GM13976 (cell line): ENCODE measurements at places on chromosomes 5 and 9.

DNA sequence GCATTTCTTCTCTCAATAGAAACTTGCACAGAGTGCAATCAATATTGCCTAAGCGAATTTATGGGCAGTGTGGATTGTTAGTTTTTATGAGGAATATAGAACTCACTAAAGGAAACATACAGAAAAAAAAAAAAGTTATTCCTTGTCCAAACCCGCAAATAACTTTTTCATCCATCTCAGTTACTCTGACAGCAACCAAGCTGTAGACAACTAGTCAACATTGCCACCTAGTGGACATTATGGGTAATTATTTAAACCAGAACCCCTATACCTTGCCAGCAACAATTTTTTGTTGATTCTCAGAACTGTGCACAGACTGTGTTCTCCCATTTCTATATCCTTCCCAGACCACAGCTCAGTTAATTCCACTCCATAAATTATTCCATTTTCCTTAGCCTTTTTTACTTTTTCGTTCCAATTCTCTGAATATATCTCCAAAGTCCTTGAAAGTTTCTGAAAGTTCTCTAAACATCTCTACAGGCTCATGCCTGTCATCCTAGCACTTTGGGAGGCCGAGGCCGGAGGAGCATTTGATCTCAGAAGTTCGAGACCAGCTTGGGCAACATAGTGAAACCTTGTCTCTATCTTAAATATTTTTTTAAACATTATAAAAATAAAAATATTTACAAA, 2.6 kb upstream of the AFAP1L1 start:
- peak; percentile 79 for DNase-seq

DNA sequence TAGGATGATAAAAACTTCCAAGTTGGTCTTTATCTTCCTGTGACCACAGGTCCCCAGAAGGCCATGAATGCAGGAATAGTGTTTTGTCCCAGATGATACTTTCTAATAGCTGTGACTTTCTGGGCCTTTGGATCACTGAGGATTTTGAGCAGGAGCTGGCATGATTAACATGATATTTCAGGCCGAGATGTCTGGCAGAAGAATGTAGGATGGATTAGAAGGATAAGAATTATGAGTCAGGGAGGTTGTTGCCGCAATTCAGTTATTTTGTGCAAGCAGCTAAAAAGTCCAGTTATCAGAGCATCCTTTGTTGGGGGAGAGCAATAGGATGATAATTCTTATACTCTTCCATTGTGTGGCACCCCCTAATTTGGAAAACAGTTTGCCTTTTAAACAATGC, 189.7 kb downstream of the PSAT1 start:
- no peak for DNase-seq

DNA sequence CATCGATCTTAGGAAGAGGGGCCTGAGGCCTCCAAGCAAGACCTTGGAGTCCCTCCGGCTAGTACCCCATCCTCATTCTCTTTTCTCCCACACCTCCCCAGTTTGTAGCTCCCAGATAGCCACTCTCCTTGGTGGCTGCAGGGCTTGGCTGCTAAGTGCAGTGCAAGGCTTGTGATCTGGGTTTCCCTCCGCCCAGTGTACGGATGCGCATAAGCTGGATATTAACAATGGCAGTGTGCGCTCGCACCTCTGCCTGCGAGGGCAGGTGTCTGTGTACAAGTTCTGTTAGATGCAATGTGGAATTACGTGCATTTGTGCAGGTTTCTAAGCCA, 71.0 kb upstream of the TBCA start:
- no peak for DNase-seq

- DNase-seq: peak; percentile 65
Measured at GRCh38 chr5:157729858-157730257, 1.4 kb upstream of the THG1L start.

DNA sequence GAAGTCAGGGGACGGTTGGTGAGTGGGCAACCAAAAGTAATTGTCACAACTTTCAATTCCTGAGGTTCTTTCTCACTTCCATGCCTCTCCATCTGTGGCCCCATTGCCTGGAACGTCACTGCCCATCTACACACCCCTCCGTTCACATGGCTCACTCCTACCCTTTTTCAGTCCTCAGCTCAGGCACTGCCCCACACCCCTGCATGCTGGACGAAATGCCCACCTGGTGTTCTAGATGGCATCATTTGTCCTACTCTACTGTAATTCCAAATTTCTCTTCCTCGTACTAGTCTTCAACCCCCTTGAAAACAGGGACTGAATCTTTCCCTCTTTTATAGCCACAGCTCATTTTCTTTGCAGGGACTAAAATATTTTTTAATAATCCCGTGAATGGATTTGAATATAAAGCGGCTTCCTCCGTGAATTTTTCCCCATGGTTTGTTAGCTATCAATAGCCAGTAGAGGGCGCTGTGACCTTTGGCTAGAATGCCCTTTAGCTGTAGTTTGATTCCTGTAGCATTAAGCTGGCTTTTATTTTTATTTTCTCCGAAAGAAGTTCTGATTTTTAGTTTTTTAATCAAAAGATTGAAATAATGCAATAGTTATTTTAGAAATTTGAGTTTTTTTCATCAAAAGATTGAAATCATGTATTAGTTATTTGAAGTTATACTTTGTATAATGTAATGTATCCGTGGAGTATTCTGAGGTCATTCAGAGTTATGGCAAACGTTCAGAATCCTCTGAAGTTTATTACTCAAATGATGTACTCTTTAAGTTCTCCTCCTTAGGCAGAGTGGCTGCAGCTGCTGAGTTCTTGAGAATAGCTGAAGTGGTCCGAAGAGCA, 232.1 kb downstream of the SH3GL2 start:
- peak; percentile 45 for DNase-seq
